ENCODE measurements at places on chromosomes 2 and 18. TPM values are rescaled to one million over a fixed set of nuclear protein-coding genes. Genes with fewer than 3 reads are reported as not detected.

- DNase-seq: peak; percentile 32
Observed at GRCh38 chr2:237714690-237715458, 83.7 kb upstream of the RBM44 start.

DNA sequence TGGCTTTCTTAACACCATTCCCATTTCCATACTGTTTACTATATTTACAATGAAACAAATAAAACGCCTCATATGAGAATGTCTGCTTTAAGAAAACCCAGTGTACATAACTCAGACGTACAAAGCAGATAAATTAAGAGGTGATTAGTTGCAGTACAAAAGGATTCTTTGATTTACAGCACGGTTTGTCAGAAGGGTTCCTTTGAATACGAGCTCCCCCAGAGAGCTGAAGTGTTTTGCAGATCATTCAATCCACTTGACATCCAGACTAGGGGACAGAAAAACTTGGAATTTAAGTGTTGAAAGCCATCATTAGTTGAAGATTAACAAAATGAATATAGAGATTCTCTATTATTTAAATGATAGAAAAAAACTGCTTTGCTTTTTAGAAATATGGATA lies 72.5 kb downstream of the RAPGEF4 start:
- no peak for DNase-seq

DNA sequence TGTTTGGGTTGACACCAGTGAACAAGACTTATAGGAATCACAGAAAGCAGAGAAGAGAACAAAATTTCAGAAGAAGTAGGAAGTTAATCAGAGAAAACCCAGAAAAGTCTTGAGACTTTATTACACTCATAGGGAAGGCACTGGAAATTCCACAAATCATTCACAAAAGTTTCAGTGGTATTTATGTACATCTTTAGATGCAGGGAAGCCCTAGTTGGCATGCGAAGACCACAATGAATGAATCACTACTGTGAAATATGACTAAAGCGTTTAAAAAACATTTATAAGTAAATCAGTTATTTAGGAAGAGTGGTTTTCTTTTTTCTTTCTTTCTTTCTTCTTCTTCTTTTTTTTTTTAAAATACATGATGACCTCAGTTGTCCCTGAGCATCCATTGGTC lies 105.1 kb downstream of the NUP35 start:
- peak; percentile 12 for DNase-seq

DNA sequence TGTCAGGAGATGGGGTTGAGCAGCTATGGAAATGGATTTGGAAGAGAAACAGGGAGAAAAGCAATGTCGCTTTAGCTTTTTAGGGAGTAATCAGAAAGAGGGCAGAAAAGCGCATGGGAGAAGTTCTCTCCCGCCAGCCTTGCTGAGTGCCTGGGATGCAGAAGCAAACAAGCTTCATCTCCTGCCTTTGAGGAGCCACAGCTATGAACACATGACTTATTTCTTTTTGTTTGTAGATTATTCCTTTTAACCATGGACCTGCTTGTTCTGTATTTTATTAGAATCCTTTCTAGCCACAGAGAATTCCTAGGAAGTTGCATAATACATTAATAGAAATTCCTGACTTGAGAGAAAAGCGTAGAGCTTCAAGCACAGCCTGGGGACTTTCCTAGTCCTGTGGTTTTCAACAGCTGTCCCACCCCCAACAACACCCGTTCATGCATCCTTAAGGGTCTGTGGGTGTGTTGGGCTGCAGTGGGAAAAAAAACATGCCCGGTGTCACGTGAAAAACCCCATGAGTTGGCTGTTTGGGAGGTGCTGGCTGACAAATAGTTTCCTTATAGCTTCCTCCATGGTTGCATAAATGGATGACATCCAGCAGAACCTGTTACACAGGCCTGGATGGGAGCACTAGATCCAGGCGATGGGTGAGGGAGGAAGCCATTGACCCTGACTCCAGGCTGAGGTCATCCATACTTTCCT lies 14.9 kb downstream of the SLC9A4 start:
- peak; percentile 48 for DNase-seq

GRCh38 chr2:69619725-69620124 lies 23.8 kb downstream of the AAK1 start:
- DNase-seq: no peak

DNA sequence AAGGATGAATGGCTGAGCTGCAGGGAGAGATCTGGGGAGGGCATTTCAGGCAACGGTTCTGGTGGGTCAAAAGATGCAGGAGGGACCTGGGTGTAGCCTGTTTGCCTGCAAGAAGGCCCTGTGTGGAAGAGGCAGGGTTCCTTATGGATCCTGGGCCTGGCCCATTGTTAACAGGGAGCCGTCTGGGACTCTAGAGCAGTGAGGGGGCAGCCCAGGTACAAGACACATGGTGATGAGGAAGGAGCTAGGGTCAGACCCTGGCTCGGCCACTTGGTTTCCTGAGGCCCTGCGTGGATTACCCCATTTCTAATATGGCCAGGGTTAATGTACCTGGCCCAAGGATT lies 124.9 kb downstream of the GLI2 start:
- no peak for DNase-seq

DNA sequence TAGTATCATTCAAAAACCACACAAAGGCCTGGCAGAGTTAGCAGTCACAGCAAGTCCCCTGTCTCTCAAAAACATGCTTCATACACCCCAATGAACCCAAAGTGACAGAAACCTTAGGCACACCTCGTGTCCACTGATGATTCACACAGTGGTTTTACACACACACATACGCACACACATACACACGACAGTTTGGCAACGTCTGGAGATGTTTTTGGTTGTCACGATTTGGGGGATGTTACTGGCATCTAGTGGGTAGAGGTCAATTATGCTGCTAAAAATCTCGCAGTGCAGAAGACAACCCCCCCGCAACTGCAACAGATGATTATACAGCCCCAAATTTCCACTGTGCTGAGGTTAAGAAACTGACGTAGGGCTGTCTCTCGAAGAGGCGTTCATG lies 72.9 kb upstream of the PARD3B start:
- DNase-seq: no peak

GRCh38 chr2:104321796-104322349 lies 532.0 kb upstream of the POU3F3 start:
- DNase-seq: no peak

- peak; percentile 63 for DNase-seq
Observed at GRCh38 chr2:69946351-69947324, 14.8 kb downstream of the ASPRV1 start.

DNA sequence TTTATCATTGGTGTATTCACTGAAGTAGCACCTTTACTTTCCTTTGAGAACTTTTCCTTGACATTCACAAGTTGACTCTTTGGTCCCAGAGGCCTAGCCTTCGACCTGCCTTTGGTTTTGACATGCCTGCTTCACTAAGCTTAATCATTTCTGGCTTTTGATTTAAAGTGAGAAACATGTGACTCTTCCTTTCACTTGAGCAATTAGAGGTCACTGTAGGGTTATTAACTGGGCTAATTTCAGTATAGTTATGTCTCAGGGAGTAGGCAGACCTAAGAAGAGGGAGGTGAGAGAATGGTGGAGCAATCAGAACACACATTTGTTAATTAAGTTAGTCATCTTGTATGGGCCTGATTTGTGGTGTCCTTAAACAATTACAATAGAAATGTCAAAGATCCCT lies 1040.7 kb upstream of the SLC39A10 start:
- no peak for DNase-seq

DNA sequence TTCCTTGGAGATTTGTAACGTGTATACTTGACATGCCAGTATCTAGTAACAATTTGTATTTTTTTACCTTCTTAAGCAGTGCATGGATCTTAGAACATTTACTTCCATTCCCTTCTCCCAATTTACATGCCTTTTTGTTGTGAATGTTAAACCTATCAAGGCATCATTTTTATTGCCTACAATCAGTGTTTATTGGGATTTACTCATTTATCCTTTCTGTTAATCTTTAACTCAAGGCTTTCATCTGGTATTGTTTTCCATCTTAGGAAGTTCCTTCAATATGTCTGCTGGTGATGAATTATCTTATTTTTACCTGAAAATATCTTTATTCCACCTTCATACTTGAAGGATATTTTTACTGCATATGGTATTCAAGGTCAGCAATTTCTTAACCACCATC lies 88.5 kb upstream of the EMILIN2 start:
- DNase-seq: no peak

The NYAP2 gene
- not detected for total RNA-seq

The CRYGD gene
- total RNA-seq: not detected

The RPRM gene
- not detected for total RNA-seq

The GREB1L gene
- 3.0 TPM for total RNA-seq

The SLC38A11 gene
- not detected for total RNA-seq
